NCI-H1436 treated with DMSO at 0.1 percent for 48 hours (cell line): ENCODE measurements at places on chromosomes 2 and 18.

DNA sequence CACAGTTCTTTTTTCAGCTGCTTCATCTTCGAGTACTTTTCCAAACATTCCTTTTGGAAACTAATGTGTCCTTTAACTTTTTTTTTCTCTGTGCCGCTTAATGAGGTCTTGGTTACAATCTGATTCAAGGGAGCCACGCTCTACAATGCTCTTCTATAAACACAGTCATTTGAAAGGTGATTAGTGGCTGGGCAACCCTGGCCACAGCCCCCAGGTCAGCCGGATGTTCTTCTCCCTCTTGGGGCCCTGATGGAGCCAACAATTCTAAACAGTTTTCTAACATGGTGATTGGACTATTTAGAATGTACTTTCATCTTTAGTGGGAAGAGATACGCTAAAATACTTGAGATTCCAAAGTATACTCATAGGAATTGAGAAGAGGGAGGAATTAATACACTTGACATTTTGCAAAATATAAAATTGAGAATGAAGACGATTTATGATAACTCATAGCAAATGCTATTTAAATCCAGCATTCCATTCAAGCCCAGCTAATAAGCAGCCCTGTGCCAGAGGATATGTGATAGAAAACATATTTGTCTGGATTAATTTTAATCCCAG, 83.7 kb upstream of the MBOAT2 start:
- no peak for DNase-seq

DNA sequence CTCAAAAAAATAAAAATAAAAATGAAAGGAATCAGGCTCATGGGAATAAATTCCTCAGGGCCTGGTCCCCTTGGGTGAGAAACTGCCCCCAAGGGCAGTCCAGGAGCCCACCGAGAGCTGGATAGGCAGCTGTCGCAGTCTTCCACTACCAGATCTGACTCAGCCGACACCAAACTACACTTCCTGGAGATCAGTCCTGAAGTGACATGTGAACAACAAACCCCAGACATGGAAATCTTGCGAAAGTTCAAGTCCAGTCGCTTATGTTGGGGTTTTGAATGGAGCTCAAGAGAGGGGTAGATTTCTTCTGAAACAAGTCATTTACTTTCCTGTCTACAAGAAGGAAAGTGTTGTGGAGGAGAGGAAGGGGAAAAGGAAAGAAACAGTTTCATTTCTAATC, 12.9 kb downstream of the ADCY3 start:
- no peak for DNase-seq

- no peak for DNase-seq
Measured at GRCh38 chr18:79548986-79549637, 130.5 kb upstream of the CTDP1 start.

- no peak for DNase-seq
Measured at GRCh38 chr2:195636890-195637289, 20.1 kb upstream of the SLC39A10 start.

- DNase-seq = no peak
Measured at GRCh38 chr2:48174503-48174902, 268.2 kb upstream of the FBXO11 start.

- no peak for DNase-seq
Measured at GRCh38 chr2:174106736-174107135, 141.6 kb upstream of the SP3 start.

- no peak for DNase-seq
Measured at GRCh38 chr2:232455426-232456255, at the start of gene ALPI. Gene ALPI (plus strand): TSS chr2:232456153. CDS start chr2:232456200, 47 bp downstream.

- no peak for DNase-seq
Measured at GRCh38 chr2:100184055-100184737, 41.8 kb upstream of the AFF3 start.

GRCh38 chr2:100205174-100205573, 62.8 kb upstream of the AFF3 start:
- DNase-seq = no peak

DNA sequence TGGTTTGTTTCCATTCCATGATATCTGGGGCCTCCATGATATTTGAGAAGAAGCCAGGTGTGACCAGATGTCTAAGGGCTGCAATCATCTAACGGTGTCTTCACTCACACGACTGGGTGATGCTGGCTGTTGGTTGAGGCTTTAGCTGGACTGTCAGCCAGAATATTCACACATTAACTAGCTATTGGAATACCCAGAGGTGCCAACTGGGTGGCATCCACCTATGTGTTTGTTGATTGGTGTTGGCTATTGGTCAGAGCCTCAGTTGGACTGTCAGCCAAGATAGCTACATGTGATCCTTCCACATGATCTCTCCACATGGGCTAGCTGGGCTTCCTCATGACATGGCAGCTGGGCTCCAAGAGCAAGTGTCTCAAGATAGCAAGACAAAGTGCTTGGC, 117.4 kb downstream of the CDCA7 start:
- DNase-seq = no peak

- DNase-seq = no peak
Measured at GRCh38 chr2:134272806-134273205, 18.9 kb downstream of the MGAT5 start.

- no peak for DNase-seq
Measured at GRCh38 chr18:46953195-46953594, 35.8 kb downstream of the KATNAL2 start.

GRCh38 chr18:9209279-9209678, 72.7 kb downstream of the ANKRD12 start:
- no peak for DNase-seq

- DNase-seq = no peak
Measured at GRCh38 chr2:221929259-221929658, 357.2 kb upstream of the EPHA4 start.

DNA sequence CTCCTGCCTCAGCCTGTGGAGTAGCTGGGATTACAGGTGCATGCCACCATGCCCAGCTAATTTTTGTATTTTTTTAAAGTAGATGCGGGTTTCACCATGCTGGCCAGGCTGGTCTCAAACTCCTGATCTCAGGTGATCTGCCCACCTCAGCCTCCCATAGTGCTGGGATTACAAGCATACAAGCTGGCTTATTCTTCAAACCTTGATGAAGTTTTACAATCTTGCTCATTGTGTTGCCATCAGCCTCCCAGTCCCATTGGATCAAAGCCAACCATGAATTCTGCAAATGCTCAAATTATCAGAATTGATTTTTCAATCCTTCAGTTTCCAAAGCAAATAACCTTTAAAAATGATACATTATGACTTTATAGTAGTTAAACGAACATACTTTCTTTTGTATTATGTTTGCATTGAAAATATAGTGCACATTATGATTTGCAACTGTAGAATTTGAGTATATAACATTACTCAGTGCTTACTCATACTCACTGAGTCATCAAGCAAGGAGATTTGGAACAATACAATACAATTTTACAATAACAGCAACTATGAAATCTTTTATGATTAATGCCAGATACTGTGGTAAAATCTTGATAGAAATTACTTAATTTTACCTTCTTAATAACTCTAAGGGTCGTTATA, 1491.9 kb upstream of the CELF4 start:
- no peak for DNase-seq

- no peak for DNase-seq
Measured at GRCh38 chr18:51211552-51211951, 14.1 kb upstream of the MEX3C start.

DNA sequence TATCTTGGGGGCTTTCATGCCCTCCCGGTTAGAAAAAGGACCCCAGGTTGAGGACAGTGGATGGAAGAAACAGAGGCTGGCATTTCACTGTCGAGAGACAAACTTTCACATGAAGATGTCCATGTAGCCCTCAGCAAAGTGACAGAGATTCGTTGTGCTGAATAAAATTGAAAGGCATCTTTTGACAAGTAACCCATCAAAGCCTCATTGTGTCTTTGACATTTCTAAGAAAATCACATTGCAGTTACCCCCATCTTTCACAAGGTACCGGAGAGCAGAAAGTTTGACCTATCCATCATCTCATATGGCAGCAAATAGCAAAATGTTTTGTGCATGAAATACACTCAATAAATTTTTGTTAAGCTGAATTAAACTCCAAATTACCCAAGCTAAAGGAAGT, 2.0 kb upstream of the MBP start:
- no peak for DNase-seq

GRCh38 chr2:232200195-232200594, 178.4 kb upstream of the ALPP start:
- no peak for DNase-seq

DNA sequence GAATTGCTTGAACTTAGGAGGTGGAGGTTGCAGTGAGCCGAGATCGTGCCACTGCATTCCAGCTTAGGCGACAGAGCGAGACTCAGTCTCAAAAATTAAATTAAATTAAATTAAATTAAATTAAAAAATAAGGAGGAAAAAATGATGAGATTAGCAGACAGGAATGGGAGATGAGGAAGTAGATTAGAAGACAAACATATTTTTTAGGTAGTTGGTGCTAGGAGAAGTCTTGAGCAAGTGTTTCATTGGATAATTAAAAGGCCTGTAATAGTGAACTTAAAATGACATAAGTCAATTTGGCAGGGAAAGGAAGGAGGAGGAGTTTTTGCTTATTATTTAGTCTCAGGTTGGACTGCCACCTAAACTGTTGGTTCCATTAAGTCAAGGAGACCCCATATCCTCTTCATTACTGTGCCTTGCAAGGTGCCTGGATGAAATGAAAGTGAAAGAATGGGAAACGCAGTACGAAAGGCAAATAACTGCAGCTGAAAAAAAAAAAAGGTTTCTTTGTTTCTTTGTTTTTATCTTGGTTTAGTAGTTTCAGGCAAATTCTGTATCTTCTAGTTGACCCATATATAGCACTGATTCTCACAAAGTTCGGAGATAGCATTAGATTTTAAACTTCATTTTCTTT, 162.0 kb downstream of the SLC8A1 start:
- no peak for DNase-seq

DNA sequence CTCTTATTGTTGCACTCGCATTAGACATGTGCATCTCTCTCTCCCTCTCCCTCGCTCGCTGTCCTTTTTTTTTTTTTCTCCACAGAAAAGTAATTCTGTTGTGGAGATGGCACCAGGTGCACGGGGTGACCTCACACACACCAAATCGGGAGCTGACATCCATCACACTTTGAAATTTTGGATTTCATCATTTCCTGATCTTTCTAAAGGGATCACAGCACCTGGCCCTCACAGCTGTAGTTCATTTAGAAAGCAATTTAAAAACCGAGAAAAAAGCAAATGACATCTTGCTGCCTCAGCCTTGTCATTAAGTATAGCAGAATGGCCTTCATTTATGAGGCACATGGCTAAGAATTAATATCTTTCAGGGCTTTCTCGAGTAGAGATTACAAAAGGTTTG, 717.2 kb downstream of the RNF144A start:
- peak; percentile 88 for DNase-seq

DNA sequence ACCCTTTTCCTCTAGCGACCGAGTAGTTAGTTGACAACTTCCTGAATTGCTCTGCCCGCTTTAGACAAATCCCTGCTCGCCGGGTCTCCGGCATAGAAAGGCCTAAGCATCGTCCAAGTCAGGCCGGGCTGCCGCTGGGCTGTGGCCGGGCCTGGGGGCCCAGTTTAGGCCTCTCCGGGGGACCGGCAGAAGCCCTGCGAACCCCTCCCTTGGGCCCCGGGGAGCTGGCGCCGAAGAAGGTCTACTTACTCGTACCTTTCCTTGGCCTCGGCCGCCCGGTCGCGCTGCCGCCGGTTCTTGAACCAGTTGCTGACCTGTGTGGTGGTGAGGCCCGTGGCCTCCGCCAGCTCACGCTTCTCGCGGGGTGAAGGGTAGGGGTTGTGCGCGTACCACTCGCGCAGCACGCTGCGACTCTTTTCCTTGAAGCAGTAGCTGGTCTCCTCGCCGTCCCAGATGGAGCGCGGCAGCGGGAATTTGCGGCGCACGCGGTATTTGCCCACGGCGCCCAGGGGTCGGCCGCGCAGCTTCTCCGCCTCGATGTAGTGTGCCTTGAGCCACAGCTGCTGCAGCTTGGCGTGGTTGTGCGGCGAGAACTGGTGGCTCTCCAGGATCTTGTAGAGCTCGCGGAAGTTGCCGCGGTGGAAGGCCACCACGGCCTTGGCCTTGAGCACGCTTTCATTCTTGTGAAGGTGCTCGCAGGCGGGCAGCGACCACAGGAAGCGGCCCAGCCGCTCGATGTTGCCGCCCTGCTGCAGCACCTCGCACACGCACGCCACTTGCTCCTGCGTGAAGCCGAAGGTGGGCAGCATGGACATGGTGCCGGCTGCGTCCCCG, 739 bp downstream of the SIX2 start:
- no peak for DNase-seq

- no peak for DNase-seq
Measured at GRCh38 chr2:239979243-239980023, 45.7 kb downstream of the NDUFA10 start.

DNA sequence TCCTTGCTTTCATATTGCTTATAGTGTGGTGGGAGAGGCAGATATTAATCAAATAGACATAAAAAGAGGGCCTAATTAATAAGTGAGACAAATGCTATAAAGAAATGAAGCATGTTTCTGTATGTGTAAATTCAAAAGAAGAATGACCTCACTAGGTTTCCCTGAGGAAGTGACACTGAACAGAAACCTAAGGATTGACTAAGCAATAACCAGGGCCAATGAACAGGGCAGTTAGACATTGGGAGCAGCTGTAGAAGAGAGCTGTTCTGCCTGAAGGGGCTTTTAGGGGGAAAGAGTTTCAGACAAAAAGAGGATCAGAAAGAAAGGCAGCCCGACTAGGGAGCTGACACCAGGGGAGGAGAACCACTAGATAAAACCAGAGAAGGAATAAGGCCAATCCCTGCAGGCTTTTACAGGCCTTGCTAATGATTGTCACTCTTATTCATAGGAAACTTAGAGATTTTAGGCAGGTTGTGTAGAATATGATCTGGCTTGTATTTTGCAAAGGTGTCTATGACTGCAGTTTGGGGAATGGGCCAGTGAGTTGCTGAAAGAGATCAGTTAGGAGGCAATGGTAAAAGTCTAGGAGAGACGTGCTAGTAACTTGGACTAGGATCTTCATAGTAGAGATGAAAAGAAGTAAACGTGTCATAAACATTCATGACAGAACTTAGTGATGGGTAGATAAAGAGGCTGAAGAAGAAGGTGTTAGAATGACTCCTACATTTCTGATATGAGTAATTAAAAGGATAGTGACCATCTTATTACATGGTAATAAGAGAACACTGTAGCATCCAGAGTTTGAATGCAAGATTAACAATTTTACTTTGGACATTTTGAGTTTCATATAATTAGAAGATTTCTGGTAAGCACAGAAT, 26.8 kb upstream of the NABP1 start:
- DNase-seq = no peak

- DNase-seq = no peak
Measured at GRCh38 chr2:168480356-168480755, 24.3 kb downstream of the CERS6 start.

GRCh38 chr2:133666621-133667020, 98.4 kb upstream of the NCKAP5 start:
- no peak for DNase-seq

GRCh38 chr2:120352696-120353590, 7.0 kb downstream of the INHBB start:
- no peak for DNase-seq

DNA sequence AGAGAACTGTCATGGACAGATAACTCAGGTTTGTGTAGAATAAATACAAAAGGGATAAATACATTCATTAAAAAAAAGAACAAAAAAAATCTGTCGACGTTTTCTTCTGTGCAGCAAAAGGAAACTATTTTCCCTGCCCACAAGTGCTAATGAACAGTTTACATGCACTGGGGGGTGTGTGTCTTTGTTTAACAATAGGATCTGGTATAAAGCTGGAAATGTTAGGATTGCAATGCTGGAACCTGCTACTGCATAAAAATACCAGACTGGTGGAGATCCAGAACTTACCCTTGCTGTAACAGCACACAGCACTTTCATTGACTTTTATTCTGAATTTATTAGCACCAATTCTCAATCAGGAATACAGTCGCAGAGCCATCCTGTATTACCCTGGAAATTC, 84.6 kb upstream of the THOC1 start:
- no peak for DNase-seq

GRCh38 chr2:239820836-239821693, 204.1 kb downstream of the NDUFA10 start:
- DNase-seq = no peak

- no peak for DNase-seq
Measured at GRCh38 chr2:216865658-216866057, 5.8 kb upstream of the TNP1 start.
